ENCODE measurements at places on chromosomes 7 and 10.

- no peaks in the 10 kb centered on the region for H3K27me3 ChIP-seq
- H3K4me3 ChIP-seq: no peak overlapping the region
- peaks cover 31% of the 10 kb centered on the region for H3K36me3 ChIP-seq
- no peak overlapping the region for H3K27ac ChIP-seq
Observed at GRCh38 chr7:37052705-37053104, 328.4 kb upstream of the AOAH start.

GRCh38 chr7:138162236-138162635 lies 86.0 kb downstream of the AKR1D1 start:
- no peaks in the 10 kb centered on the region for H3K4me1 ChIP-seq
- no peaks in the 10 kb centered on the region for H3K27me3 ChIP-seq

DNA sequence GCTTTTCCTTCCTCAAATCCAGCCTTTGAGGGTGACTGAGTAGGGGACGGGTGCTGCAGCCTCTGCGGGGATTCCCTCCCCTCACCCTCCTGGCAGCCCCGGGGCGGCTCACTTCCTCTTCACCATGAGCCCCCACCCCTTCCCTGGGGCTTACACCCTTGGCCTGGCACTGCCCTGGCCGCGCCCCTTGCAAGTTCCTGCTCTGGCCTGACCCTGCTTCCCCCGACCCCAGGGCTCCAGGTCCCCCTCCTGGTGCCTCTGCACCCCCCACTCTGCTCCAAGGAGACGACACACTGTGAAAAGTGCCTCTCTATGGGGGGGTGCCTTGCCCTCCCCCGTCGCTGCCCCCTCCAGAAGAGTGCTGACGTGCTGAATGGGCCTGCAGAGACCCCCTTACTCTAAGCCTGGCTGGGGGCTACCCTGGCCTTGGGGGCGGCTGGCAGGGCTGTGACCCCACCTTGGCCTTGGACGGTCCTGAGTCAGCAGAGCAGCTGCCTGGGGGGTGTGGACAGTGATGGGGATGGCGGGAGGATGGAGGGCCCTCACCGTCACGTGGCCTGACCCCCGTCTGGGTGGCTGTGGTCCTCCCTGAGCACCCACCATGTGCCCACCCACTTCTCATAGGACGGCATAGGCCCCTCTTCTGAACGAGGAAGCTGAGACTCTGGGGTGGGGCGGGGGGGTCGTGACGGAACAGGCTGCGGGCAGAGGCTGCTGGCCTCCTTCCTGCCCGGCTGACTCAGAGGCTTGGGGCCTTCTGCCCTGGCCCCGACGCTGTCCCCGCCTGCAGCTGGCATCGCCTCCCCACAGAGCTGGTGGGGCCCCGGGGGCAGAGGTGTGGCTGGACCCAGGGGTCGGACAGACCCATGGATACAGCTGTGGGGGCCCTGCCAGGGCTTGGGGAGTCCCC lies 9.8 kb downstream of the LFNG start:
- peak overlapping the region; percentile 85 for H3K4me3 ChIP-seq
- peaks cover 42% of the 10 kb centered on the region for H3K4me1 ChIP-seq
- no peaks in the 10 kb centered on the region for H3K27me3 ChIP-seq
- H3K27ac ChIP-seq: peak overlapping the region; percentile 96

DNA sequence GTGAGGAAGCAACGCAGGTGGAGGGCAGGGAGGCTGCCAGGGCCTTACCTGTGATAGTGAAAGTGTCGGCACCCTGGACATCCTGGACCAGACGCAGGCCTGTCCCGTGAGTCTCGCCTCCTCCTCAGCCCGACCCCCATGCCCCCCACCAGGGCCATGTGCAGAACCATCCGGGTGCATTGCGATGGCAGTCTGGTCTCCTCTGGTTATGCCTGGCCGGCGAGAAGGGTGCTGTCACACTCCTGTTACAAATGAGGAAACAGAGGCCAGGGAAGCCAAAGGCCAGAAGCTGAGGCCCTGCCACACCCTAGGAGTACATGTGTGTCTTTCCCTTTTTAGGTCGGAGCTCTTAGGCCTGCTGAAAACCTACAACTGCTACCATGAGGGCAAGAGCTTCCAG lies 7.2 kb downstream of the DEPP1 start:
- H3K4me1 ChIP-seq: peaks cover 26% of the 10 kb centered on the region
- no peak overlapping the region for H3K27ac ChIP-seq
- no peaks in the 10 kb centered on the region for H3K27me3 ChIP-seq
- H3K36me3 ChIP-seq: no peaks in the 10 kb centered on the region

DNA sequence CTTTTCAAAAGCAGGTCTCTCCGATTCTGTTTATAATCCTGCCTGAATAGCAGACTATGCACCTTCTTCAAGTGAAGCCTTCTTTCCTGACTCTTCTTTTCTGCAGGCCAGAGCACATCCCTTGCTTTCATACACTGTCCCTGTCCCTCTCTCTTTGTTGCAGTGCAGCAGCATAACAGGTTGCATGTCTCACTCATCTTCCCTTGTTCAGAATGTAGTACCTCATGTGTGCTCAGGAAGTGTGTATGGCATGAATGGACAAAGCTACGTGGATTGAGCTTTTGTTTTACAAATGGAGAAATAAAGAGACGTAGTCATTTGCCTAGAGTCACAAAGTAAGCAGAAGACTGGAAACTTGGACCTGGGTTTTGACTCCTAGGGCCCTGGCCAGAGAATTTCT lies 68.0 kb downstream of the PTPRZ1 start:
- H3K36me3 ChIP-seq: no peaks in the 10 kb centered on the region
- no peak overlapping the region for H3K4me3 ChIP-seq
- H3K27me3 ChIP-seq: peaks cover 2% of the 10 kb centered on the region
- DNase-seq: no peak
- H3K4me1 ChIP-seq: no peaks in the 10 kb centered on the region

- no peaks in the 10 kb centered on the region for H3K27me3 ChIP-seq
- no peak for DNase-seq
- no peaks in the 10 kb centered on the region for H3K36me3 ChIP-seq
- H3K4me1 ChIP-seq: no peaks in the 10 kb centered on the region
- H3K27ac ChIP-seq: no peak overlapping the region
Observed at GRCh38 chr10:15472008-15472407, 100.9 kb upstream of the FAM171A1 start.

GRCh38 chr7:74503061-74503460 lies 49.4 kb downstream of the GTF2IRD1 start:
- peaks cover 5% of the 10 kb centered on the region for H3K4me1 ChIP-seq
- no peaks in the 10 kb centered on the region for H3K36me3 ChIP-seq
- no peak for DNase-seq
- no peak overlapping the region for H3K27ac ChIP-seq
- H3K27me3 ChIP-seq: peaks cover 9% of the 10 kb centered on the region

- DNase-seq: no peak
- no peaks in the 10 kb centered on the region for H3K36me3 ChIP-seq
- peaks cover 1% of the 10 kb centered on the region for H3K27me3 ChIP-seq
- no peak overlapping the region for H3K4me3 ChIP-seq
Observed at GRCh38 chr10:63005246-63005645, 127.9 kb upstream of the NRBF2 start.

DNA sequence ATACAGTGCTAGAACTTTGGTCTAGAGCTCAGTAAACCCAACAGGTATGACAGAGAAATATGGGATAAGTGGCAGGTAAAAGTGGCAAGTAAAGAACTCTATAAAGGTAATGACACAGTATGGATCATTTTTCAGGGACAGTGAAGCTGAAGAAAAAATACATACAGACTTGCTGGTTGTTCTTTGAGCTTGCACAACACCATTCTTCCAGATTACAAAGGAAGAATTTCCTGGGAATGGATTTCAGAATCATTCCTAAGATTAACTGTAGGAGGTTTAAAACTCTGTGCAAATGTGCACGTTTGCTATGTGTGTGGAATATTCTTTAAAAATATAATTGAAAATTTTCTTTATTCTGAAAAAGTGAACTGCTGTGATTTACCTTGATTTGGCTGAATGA lies 36.0 kb downstream of the PHF14 start:
- peaks cover 12% of the 10 kb centered on the region for H3K4me1 ChIP-seq
- peaks cover 26% of the 10 kb centered on the region for H3K36me3 ChIP-seq
- H3K27me3 ChIP-seq: no peaks in the 10 kb centered on the region
- no peak for DNase-seq

GRCh38 chr10:97940534-97940933 lies 89.9 kb downstream of the CRTAC1 start:
- no peaks in the 10 kb centered on the region for H3K36me3 ChIP-seq
- peaks cover 27% of the 10 kb centered on the region for H3K27me3 ChIP-seq
- peaks cover 2% of the 10 kb centered on the region for H3K4me1 ChIP-seq
- no peak for DNase-seq
- no peak overlapping the region for H3K27ac ChIP-seq

DNA sequence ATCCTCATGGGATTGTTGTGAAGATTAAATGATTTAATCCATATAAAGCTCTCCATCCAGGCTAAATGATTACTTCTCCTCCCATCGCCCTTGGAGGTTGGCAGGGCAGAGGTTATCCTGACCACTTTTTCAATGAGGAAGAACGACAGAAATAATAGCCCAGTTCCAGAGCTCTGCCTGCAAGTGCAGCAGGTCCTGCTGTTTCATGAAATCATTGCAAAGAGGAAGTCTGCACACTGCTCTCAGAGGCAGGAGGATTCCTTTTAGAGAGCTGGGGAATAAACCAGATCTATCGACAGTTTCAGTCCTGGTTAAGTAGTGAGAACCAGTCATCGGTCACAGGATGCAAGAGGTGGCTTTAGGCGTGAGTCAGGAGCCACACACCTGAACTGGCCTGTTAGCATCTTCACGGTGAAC lies 25.0 kb upstream of the CDH23 start:
- no peak for DNase-seq
- H3K4me1 ChIP-seq: peaks cover 17% of the 10 kb centered on the region
- H3K27me3 ChIP-seq: no peaks in the 10 kb centered on the region
- H3K36me3 ChIP-seq: no peaks in the 10 kb centered on the region
- peak overlapping the region; percentile 43 for H3K4me3 ChIP-seq

GRCh38 chr7:46781901-46782439 lies 799.9 kb downstream of the TNS3 start:
- DNase-seq: no peak
- no peaks in the 10 kb centered on the region for H3K36me3 ChIP-seq
- H3K27me3 ChIP-seq: no peaks in the 10 kb centered on the region
- no peak overlapping the region for H3K4me3 ChIP-seq

DNA sequence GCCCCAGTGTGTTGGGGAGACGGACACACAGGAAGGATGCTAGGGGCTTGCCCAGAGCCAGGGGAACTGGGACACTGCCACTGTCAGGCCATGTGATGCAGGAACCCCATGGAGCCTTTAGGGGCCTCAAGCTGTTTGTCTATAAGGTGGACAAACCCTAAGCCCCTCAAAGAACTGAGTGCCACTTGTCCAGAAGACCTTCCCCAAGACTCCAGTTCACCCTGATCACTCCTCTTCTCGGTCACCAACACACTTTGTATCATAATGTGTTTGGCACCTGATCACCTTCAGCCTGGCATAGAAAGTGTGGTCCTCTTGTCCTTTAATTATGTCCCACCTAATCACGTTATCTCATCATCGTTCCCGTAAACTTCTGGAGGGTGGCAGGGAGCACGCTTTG lies 700 bp downstream of the H2BK1 start:
- H3K4me1 ChIP-seq: peaks cover 2% of the 10 kb centered on the region
- H3K36me3 ChIP-seq: peaks cover 16% of the 10 kb centered on the region
- no peak for DNase-seq
- H3K27ac ChIP-seq: no peak overlapping the region
- peaks cover 10% of the 10 kb centered on the region for H3K27me3 ChIP-seq

Data from memory B cell (primary cell).